Kidney capillary endothelial cell (primary cell): ENCODE measurements at places on chromosomes 6 and 20.
A peak's percentile ranks its signal among the peaks of the same experiment; 100 is the strongest.

GRCh38 chr20:52432740-52433139, 241.2 kb upstream of the ZFP64 start:
- DNase-seq = no peak

DNA sequence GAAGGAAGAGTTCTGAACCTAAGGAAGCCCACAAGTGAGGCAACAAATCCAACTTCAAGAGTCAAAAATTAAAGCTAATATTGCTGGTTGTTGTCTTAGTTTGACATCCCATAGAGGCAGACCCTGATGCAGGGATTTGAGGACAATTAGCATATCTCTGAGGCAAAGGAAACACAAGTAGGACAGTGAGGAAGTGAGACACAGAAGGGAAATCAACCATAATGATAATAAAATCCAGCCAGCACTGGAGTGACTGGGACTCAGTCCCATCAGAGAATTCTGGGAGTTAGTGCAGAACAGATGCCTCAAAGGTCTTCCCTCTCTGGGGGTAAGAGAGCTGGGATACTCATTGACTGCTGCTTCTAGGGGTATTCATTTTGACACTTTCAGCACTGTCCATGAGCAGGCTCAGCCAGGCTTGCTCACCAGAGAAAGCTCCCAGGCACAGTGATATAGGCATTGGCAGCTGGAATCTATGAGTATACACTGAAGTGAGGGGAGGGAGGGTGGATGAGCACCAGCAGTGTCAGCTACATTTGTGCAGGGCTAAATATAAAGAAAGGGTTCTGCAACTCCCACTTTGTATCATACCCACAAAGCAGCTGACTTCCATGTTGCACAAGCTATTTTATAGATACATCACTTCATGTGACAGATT, 43.4 kb upstream of the SPTLC3 start:
- peak; percentile 24 for DNase-seq

DNA sequence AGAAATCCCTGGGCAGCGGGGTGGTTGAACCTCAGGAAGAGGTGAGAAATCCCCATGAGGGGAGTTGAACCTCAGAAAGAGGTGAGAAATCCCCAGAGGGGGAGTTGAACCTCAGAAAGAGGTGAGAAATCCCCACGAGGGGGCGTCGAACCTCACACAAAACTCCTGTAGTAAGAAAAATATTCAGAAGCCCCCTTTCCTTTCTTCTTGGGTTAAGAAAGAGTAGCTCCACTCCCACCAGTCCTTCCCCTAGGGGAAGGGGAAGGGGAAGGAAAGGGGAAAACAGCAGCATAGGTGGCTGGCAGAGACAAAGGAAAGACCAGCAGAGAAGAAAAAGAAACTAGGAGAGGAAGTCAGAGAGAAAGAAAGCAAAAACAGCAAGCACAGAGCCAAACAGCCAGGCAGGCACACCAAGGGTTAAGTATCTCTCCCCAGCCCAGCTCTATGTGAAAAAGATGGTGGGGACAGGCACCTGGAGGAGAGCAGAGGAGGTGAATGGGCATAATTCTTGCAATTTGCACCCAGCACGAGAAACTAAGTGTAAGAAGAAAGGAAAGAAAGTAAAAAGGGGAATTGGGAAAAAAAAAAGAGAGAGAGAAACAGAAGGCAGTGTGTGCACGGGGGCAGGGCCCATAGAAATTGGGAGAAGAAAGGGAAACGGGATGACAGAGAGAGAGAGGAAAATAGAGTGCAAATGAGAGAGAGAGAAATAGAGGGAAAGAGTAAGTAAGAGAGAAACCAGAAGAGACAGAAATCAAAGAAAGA, 88.2 kb downstream of the PLG start:
- DNase-seq = no peak

DNA sequence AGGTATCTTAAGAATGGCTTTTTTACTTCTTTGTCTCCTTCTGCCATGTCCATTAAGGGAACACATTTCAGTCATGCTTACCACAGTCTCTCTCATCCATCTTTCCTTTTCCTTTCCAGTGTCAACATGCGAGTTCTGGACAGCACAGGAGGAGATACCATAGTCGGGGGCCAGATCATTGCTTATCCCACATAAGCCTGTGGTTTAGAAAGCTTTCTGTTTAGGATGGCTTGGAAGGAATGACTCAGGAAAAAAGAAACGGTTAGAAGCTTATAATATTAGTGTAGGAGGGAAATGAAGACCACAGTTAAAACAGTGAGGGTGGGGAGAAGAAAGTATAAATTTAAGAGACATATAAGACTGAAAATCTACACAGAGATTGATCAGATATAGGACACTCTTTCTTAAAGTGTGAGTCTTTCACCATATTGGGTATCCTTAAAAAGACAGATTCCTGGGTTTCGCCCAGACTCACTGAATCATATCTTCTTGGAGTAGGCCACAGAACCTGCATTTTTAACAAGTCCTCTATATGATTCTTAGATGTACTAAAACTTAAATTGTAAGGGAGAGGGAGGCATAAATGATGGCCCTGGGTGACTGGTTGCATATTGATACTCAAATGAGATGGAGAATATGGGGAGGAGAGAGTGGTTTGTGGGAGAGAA, 36.1 kb downstream of the DSE start:
- DNase-seq = no peak

GRCh38 chr6:152531659-152532058, 105.5 kb downstream of the SYNE1 start:
- no peak for DNase-seq

DNA sequence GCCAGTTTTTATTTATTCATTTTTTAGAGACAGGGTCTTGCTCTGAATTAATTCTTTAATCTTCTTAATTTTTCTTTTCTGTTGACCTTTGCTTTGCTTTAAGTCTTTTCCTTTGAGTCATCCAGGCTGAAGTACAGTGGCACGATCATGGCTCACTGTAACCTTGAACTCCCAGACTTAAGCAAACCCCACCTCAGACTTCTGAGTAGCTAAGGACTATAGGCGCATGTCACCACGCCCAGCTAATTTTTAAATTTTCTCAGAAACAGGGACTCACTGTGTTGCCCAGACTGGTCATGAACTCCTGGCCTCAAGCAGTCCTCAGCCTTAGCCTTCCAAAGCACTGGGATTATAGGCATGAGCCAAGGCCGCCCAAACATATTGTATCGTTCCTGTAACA, 71.3 kb upstream of the GNRH2 start:
- no peak for DNase-seq

DNA sequence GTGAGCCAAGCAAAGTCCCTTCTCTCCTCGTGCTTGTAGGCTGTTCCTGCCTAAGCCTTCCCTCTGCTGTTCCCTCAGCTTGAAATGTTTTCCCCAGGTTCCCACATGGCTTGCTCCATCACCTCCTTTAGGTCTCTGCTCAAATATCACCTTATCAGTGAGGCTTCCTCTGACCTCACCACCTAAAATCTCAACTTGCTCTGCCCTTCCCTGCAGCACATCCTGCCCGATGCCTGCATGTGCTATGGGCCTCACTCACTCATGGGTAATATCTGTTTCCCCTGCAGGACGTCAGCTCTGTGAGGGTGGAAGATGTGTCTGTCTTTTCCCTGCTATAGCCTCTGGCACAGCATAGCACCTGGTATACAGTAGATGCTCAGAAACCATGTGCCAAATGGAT, 29.9 kb upstream of the FKBP1A start:
- no peak for DNase-seq

GRCh38 chr20:43681991-43682410, 15.1 kb downstream of the MYBL2 start:
- DNase-seq = no peak

GRCh38 chr6:33271117-33271467, 584 bp downstream of the VPS52 start:
- DNase-seq = no peak

- no peak for DNase-seq
These were observed 256.9 kb upstream of the PLCB4 start for GRCh38 chr20:8811801-8812594.

- no peak for DNase-seq
These were observed 36.3 kb downstream of the PYGB start for GRCh38 chr20:25284131-25284601.

GRCh38 chr20:6473197-6473596, 294.3 kb upstream of the BMP2 start:
- no peak for DNase-seq

DNA sequence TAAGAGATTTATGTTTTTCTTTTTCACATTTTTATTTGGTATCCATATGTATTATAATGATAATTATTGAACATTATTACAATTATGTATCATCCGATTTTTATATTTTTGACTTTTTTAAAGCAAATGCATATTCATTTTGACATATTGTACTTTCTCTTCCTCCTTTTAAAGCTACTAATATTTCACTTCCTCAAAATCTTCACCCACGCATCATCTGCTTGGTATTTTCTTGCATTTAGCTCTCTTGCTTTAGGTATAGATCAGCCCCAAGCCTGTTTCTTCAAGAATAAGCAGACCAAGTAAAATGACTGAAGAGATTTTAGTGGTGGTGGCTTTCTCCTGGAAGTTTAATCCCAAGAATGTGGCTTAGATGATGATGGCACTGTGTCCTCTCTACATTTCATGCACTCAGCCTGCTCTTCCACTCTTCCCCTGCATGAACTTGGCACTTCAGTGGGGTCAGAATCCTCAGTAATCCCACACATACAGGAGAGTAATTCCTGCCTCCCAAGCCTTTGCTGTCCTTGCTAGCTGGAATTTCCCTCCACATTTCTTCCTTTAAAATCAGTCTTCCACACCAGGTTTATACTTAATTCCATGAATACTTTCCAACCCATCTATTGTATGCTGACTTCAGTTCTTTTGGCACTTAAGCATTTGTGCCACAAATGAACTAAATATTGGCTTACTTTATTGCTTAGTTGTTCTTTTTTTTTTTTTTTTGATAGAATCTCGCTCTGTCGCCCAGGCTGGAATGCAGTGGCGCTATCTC, 8.2 kb downstream of the NCOA7 start:
- no peak for DNase-seq

GRCh38 chr6:164378330-164378729, 931.1 kb downstream of the C6orf118 start:
- no peak for DNase-seq

- DNase-seq = no peak
These were observed 305.8 kb upstream of the PRDM1 start for GRCh38 chr6:105780146-105780860.

GRCh38 chr6:141988954-141989705, 143.6 kb upstream of the GJE1 start:
- peak; percentile 66 for DNase-seq

DNA sequence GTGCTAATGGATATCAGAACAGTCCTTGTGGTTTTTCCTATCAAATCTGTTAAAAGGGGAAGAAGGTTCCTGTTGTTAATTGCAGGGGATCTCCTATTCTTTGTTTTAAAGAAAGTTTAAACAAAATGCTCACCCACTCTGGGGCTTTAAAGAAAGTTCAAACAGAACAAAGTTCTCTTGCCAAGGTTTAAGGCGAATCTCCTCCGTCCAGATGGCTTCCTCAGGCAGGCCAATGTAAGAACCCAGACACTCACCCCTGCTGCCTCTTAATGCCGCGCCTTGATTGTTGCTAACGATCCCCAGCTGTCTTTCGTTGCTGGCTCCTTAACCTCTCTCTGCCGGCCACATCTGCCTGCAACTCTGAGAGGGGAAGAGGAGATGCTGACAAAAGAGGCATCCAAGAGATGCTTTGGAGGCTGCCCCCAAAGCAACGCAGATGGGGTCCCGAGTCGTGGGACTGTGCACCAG, 235.0 kb upstream of the PRDM1 start:
- DNase-seq = no peak

DNA sequence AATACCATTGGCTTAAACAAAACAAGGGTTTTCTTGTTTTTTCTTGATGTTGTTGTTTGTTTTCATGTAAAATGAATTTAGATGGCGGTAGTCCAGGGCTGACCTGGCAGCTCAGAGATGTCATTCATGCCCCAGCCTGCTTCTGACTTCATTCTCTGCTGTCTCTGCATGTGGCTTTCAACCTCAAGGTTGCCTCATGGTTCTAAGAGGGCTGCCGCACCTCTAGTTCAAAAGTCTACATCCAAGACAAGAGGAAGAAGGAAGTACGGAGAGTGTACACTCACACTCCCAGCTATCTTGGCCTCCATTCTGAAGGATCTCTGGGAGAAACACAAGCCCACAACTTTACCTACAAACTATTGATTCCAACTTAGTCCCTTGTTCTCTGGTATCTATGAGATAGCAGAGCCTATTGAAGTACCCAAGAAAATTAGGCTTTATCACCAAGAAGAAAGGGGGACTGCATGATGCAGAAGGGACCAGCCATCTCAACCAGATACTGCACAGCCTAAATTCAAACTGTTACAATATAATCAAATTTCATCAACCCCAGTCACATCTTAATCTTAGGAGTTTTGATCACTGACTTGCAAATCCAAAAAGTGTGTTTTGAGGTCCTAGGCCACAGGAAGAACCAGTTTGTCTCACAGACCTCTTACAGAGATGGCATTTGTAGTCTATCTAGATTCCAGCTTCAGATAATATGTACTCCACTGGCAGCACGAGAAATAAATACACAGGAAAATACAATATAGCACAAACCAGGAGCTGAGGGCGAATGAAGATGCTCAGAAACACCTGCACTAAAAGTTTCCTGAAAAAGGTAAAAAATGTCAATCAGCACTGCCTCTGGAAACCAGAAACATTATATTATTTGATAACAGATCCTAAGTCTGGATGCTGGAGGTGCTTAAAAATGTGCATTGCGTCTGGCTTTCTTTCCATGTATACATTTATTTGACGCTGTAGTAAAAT, 866 bp upstream of the BTN3A3 start:
- DNase-seq = no peak

DNA sequence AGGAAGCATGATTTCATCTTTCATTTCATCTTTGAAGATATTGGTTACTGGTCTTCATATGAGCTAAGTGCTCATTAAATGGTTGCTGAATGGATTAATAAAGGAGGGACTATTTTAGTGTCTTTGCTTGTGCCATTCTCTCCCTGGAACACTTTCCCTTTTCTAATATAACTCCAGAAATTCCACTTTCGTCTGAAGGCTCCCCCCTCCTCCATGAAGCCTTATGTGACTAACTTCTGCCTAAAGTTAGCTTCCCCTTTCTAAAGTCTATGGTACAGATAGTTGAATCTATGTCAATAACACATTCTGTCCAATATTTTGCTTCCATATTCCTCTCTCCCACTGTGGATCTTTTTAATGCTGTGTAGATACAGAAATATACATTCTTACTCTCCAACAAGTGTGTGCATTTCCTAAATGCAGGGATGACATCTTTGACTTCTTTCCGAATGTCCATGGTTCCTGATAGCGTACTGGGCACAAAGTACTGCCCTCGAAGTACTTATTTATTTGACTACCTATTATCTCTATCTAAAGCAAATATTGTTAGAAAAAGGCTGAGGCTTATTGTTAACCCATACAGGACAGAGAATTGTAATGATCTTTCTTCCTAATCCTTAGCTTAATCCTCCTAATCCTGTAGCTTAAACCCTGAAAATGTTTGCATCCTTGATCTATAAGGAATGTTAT, 84.7 kb upstream of the ELOVL5 start:
- DNase-seq = no peak
